ENCODE measurements at places on chromosomes 16 and 17. TPM values are rescaled to one million over a fixed set of nuclear protein-coding genes. Genes with fewer than 3 reads are reported as not detected.

DNA sequence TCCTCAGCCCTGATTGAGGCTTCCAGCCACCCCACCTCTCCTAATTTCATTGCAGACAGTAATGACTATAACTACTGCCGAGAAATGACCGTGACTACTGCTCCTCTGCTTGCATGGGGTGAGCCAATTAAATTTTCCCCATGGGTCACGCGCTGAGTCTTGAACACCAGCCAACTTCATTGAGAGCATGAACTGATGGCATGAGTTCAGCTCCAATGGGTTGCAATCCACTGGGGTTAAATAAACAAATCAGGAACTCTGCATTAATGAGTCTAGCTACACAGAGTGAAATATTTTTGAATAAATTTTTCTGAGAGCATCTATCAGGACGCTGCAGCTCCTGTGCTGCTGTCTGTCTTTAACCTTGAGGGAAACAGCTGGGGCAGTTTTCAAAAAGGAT lies 61.6 kb upstream of the CLEC3A start:
- DNase-seq: no peak

DNA sequence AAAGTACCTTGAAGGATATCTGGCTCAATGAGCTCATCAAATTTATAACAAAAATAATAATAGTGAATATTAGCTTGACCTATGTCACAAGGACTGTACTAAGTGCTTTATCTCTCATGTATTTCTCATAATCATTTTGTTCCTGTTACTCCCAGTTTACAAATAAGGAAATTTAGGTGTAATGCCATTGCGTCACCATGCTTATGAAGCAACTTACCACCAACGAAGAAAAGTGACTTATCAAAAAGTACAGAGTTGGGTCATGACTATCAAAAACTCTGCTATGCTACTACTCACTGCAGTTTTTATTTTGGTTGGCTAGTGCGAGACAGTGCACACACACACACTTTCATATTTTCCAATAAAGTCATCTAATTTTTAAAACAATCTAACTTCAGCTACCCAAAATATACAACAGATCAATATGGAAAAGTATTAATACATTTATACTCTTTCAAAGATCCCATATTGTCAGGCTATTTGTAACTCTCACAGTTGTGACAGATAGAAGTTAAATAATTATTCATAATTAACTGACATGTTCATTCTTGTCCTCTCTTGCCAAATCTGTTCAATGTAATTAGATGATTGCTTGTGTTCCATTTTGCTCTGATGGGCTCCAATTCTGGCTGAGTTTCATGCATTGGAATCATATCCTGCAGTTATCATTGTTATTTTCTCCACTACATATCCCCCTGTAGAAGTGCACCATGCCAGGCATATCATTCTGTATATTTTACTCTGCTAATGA lies 119.4 kb downstream of the KCNJ2 start:
- DNase-seq: no peak

DNA sequence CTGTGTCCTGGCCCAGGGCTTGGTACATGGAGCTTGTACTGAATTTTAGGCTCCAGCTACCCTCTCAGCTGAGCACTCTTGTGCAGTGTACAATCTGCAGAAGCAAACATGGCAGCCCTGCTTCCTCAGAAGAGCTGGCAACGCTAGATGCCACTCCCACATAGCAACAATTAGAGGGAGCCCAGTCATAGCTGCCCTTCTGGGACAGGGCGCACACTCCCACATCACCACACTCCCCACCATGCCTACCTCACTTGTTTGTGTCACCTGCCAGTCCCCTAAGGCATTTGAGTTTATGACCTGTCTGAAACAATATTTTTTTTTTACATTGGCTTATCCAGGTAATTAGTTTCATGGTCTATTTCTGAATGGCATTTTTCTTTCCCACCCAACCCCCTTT lies 72.3 kb downstream of the C17orf67 start:
- no peak for DNase-seq

GRCh38 chr17:48499248-48499647 lies 31.6 kb downstream of the HOXB1 start:
- no peak for DNase-seq

DNA sequence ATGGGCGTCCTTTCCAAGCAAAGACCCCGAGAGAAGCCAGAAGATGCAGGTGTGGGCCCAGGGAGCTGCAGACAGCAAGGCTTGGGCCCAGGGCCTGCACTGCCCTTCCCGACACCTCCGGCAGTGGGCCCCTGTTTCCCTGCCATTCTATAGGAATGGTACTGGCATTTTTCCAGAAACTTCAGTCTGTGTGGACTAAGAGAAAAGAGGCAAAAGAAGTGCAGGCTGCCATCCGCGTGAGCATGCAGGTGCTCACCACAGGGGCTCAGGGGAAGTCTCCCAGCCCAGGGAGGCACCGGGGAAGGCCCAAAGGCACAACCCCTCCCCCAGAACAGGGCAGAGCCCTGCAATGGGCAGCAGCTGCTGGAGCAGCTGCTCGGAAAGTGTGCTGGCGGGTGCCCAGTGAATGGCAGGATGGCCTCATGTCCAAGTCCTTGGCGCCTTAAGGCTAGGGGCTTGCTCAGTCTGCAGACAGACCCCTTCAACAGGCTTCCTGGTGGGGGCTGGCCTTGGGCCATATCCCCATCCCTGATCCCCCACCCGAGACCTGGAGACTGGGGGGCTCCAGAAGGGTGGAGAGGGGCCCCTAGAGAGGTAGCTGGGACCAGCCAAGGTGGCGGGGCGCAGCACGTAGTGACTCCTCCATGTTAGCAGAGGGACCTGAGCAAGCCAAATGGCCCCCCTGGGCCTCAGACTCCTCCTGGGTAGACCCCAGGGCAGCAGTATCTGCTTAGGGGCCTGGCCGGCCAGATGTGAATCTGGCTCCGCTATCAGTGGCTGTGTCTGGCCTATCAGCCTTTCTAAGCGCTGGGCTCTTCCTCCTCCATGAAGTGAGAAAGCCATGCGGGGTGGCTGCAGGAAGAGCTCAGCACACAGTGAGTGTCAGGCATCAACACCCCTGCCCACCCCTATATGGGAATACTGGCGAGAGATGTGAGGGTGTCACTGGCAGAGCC lies 6.7 kb upstream of the TPPP3 start:
- no peak for DNase-seq

DNA sequence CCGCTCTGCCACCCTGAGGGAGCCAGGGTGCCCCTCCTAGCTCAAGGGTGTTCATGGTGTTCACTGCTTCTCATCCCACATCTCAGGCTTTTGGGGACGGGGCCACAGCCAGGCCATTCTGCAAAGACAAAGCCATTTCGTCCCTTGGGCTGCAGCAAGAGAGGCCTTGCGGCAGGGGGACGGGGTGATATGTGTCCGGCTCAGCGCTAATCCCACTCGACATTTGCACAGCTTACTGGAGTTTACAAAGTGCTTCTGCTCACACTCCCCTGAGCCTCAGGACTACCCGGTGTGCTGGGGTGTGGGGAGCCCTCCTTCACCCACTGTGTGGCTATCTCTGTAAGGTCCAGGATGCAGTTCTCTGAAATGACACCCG lies 84.3 kb downstream of the RTN4RL1 start:
- DNase-seq: no peak

DNA sequence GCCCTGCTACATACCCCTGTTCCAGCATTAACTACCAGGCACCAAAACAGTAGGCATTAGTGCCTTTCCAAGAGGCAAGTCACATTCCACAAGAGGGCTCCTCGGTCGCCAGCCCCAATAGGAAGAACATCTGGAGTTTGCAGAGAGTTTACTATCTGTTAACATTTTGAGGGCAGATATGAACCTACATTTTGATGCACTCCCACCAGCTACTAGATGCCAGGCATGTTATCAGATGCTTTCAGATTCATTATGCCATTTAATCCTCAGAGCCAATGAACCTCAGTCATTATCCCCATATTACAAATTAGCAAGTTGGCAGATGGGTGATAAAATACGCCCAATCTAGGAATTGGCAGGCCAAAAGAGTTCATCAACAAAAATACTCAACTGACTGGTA lies 4.2 kb upstream of the CMTM2 start:
- DNase-seq: no peak

UMOD gene
- not detected for polyA plus RNA-seq

SLC12A3 gene
- 0.05 TPM for polyA plus RNA-seq

CSH2 gene
- not detected for polyA plus RNA-seq
